ENCODE measurements at places on chromosomes 6 and 20.
A peak's percentile ranks its signal among the peaks of the same experiment; 100 is the strongest.

DNA sequence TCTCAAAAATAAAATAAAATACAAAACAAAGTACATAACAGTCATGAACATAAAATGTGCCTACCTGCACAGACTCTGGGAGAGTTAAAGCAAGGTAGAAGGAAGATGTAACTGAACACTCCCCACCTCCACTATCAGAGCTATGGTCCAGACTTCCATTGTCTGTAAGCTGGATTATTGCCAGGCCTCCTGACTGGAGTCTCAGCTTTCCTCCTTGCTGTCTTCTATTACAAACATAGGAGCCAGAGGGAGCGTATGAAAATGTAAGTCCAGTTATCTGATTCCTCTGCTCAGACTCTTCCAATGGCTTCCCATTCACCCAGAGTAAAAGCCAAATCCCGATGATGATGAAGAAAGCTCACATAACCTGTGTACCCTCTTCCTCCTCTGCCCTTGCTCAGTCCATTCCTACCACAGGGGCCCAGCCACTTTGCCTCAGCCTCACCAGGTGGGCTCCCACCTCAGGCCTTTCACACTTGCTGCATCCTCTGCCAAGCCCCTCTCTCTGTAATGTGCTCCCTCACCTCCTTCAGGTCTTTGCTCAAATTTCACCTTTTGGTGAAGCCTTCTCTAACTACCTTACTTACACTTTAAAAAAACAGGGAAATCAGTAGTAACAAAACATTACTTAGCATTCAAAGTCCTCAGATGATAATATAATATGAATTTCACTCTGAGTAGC is 194.1 kb downstream of the RIMS1 start:
- no peak for DNase-seq

- no peak for DNase-seq
Measured at GRCh38 chr6:105545228-105545920, 142.5 kb upstream of the PREP start.

DNA sequence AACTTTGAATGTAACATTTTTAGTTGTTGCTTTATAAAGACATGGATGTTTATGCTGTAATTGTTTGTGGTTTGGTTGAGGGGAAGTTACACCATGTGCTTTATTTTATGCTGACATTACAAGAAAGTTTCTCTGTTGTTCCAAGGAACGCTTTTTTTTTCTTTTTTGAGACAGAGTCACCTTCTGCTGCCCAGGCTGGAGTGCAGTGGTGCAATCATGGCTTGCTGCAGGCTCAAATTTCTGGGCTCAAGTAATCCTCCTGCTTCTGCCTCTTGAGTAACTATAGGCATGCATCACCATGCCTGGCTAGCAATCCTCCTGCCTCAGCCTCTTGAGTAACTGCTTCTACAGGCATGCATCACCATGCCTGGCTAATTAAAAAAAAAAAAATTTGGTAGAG is 21.0 kb upstream of the IFNGR1 start:
- no peak for DNase-seq

DNA sequence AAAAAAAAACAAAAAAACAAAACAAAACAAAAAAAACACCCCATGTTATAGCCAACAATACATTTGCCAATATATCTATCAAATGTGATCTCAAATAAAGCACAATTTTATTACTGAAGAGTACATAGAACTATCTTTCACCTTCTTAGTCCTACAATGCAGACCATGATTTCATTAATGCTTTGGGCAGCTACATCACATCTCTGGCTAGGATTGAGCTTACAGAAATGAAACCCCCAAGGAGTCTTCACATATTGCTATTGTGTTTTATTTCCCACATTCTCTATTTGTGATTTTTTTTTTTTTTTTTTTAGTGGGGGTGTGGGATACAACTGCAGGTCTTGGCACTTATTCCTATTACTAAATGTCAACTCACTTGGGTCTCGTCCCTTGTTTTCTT is 189.3 kb downstream of the BACH2 start:
- DNase-seq, result no peak

GRCh38 chr20:46215913-46216707 is 92.2 kb downstream of the CDH22 start:
- peak; percentile 88 for DNase-seq

- no peak for DNase-seq
Measured at GRCh38 chr20:63484236-63484635, 11.8 kb upstream of the KCNQ2 start.

- DNase-seq, result no peak
Measured at GRCh38 chr20:56420028-56420427, 8.0 kb downstream of the CASS4 start.

DNA sequence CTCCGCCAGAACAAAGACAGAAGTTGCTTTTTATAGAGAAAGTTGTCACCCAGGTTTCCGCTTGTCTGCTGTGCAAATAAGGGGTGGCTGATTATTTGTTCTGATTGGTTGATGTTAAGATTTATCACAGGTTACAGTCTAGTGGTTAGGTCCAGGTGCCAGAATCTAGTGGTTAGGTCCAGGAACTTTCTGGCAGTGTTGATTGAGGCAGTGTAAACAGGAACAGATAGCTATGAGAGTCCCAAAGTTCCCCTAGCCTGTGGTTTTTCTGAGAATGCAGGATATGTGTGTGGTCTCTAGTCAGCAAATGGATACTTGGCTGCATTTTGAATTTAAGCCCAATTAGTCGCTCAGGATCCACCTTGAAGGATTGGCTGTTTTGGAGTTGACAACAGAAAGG is 148.0 kb downstream of the TMEM200A start:
- DNase-seq, result peak; percentile 33

- no peak for DNase-seq
Measured at GRCh38 chr20:57819691-57820380, 110.0 kb upstream of the PMEPA1 start.

- DNase-seq, result no peak
Measured at GRCh38 chr6:4610256-4610655, 165.9 kb upstream of the CDYL start.

GRCh38 chr6:33827546-33828451 is 24.0 kb upstream of the MLN start:
- no peak for DNase-seq

GRCh38 chr6:168404560-168404959 is 36.4 kb upstream of the SMOC2 start:
- DNase-seq, result no peak

GRCh38 chr6:100479179-100480035 is 14.7 kb upstream of the SIM1 start:
- DNase-seq, result no peak

GRCh38 chr6:49553384-49553783 is 2.9 kb downstream of the C6orf141 start:
- no peak for DNase-seq

DNA sequence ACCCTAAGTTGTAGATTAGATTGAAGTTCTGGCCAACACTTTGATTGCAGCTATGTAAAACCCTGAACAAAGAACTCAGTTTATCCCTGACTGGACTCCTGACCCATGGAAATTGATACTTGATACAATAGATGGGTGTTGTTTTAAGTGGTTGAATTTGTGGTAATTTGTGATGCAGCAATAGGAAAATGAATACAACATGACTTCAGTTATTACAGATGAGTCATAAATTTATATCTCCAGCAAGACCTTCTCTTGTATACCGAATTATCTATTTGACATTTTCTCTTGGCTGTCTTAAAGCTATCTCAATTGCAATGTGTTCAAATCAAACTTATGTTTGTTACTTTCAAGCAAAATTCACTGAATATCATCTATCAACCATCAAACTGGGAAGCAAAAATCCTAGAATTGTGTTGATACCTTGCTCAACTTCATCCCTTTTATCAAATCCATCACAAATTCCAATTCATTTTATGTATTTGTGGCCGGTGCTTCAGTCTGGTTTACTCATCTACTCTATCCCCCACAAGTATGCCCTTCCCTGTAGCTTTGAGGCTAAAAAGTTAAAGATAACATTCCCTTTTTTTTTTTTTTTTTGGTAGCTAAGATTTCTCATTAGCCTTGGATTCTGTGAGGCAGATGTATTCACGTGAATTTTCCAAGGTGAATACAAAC is 129.4 kb upstream of the CENPW start:
- no peak for DNase-seq

- DNase-seq, result no peak
Measured at GRCh38 chr6:124775121-124775520, 187.1 kb upstream of the RNF217 start.

GRCh38 chr6:154950979-154951344 is 44.2 kb upstream of the TIAM2 start:
- DNase-seq, result no peak

- no peak for DNase-seq
Measured at GRCh38 chr20:18991012-18991411, 177.4 kb downstream of the SCP2D1 start.

Data from HS-27A (cell line).